ENCODE measurements at places on chromosomes 12 and 14.

GRCh38 chr12:46089414-46090162 is 99.2 kb upstream of the SCAF11 start:
- DNase-seq = peak; percentile 16

DNA sequence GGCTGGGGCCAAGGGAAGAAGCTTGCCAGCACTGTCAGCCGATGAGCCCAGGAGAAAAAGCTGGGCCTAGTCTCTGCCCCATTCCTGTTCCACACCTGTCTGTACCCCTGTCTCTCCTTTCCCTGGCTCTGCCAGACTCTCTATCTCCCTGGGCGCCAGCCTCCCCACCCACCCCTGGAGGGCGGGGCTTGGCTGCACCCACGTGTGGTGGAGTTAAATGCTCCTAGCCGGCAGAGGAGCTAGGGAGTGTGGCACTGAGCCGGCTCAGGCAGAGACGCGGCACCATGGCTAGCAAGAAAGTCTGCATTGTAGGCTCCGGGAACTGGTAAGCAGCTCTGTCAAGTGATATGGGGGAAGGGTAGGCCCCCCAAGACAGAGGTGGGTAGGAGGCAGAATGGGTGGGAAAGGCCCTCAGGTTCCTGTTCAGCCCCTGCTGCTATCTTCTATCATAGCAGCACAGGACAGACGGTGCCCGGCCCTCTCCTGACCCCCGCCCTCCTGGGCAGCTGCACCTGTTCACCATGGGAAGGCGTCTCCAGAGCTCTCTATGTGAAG is at the start of gene GPD1:
Gene GPD1 (plus strand): TSS at position 242 of the 555 bp plus-strand sequence. CDS start 43 bp downstream, at position 285.
- peak; percentile 67 for DNase-seq

DNA sequence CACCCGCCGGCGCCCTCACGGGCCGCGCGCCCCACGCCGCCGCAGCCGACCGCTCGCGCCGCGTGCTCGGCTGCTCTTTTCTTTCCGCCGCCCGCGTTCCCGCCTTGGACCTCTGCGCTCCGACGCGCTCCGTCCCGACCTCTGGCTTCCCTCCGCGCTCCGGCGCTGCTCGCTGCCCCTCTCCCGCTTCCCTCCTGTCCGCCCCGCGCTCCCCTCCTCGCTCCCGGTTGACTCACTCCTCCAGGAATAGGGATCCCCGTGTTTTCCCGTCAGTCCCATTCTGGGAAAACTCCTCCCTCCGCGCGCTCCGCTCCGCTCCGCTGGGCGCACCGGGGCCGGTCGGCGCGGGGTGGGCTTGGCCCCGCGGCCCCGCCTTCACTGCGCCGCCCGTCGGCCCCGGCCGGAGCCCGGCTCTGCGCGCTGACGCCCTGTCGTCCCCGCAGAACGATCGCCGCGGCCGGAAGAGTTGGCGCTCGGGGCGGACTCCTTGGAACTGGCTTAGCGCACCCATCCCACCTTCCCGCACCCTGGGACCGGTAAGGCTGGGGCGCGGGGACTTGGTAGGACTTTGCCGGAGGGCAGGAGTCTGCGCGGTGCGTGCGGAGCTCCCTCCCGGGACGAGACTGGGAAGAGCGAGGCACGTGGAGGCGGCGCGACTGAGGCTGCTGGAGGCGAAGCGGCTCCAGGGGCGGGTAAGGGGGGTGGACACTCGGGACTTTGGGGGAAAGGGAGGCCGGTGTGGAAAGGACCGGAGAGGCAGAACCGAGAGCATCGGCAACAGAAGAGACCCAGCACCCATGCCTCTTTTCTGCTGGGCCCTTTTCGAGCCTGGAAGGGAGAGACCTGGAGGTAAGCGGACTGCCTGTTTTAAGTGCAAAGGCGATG is 550 bp downstream of the TEAD4 start:
- DNase-seq = peak; percentile 75

GRCh38 chr12:4992871-4993270 is 50.8 kb upstream of the KCNA5 start:
- DNase-seq = no peak

DNA sequence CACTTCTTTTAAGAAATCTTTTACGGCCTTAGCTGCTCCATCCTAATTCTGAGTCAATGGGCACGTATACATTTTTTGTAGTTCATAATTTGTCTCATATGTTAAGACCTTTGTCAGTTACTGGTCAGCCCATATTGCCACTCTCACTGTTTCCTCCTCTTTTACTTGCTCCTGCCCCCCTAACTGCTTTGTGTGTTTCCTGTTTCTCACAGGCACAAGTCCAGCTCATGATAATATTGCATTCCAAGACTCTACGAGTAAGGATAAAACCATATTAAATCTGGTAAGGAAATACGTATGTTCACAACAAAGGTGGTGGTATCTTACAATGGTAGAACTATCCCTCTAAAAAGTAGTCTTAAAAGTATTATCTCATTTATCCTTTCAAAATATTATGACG is 111.7 kb downstream of the DNAI7 start:
- DNase-seq = no peak

DNA sequence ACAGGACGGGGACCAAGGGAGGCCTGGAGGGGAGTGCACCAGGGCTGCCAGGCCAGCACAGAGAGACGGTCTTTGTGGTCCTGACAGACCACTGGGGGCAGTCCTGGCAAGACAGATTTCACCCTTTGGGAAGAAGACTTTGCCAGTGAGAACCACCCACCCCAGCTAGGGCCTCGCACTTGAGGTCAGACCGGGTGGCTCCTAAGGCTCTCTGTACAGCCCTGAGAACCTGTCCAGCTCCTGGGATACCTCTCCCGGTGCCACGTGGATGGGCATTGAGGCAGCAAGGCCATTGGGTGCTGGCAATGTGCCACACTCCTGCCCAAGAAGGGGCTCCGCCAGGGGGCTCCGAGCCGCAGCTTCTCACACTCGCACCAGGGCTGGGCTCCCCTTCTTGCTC is 42.4 kb downstream of the DEGS2 start:
- DNase-seq = no peak

- DNase-seq = no peak
Measured at GRCh38 chr12:13257356-13257875, 60.9 kb downstream of the EMP1 start.

DNA sequence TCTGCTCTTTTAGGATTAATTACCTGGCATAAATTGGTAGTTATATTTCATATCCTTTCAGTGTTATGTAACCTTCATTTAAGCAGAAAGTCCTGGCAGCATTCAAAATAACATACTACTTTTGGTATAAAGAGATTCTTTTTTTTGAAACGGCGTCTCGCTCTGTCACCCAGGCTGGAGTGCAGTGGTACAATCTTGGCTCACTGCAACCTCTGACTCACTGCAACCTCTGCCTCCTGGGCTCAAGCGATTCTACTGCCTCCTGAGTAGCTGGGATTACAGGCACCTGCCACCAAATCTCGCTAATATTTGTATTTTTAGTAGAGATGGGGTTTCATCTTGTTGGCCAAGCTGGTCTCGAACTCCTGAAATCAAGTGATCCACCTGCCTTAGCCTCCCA is 9.2 kb downstream of the KTN1 start:
- DNase-seq = peak; percentile 59

DNA sequence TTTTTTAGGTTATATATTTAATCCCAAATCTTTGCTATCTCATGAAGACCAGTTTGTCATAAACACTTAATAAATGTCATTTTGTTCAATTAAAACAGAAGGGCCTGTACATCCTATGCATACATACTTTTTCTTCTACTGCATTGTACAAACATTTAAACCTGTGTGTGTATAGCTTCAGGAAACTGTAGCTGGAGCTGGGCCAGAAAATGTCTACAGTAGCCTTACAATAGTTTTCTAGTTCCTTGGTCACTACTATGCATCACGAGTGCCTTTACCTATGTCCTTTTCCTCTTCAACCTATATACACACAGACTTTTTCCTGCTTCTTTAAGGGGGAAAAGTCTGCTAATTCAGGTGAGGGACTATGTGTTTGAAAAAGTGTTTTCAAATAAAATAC is 302.8 kb downstream of the PAWR start:
- DNase-seq = no peak

GRCh38 chr12:65532764-65533163 is 254.3 kb downstream of the MSRB3 start:
- peak; percentile 86 for DNase-seq
